Mesothelial cell of epicardium (in vitro differentiated cells): ENCODE measurements at places on chromosomes 16 and 17. TPM values are rescaled to one million over a fixed set of nuclear protein-coding genes. Genes with fewer than 3 reads are reported as not detected.

SLC5A11 gene
- total RNA-seq, result 0.22 to 0.32 TPM in 2 of 3 replicates, not detected in the other

GLTPD2 gene
- total RNA-seq, result 0.22 TPM in 1 of 3 replicates, not detected in the others

CD19 gene
- not detected in 3 replicates for total RNA-seq

MYLK3 gene
- total RNA-seq, result 1.4 to 1.7 TPM (median 1.6 TPM) in 3 replicates

OMG gene
- total RNA-seq, result not detected in 3 replicates

C1QTNF8 gene
- total RNA-seq, result 0.20 TPM in 1 of 3 replicates, not detected in the others

GRAP gene
- total RNA-seq, result 1.4 to 1.8 TPM (median 1.6 TPM) in 3 replicates

RGS11 gene
- total RNA-seq, result 3.4 to 4.0 TPM (median 3.5 TPM) in 3 replicates

TNS4 gene
- 0.07 TPM in 1 of 3 replicates, not detected in the others for total RNA-seq

TMC7 gene
- 1.6 to 1.9 TPM (median 1.6 TPM) in 3 replicates for total RNA-seq

SLC47A1 gene
- total RNA-seq, result 5.5 to 9.2 TPM (median 5.9 TPM) in 3 replicates

SF3B3 gene
- total RNA-seq, result 345 to 384 TPM (median 351 TPM) in 3 replicates

ZG16 gene
- 0.11 to 0.20 TPM (median 0.20 TPM) in 3 replicates for total RNA-seq

SLC12A3 gene
- not detected in 3 replicates for total RNA-seq

TMEM235 gene
- 1.5 to 1.8 TPM (median 1.5 TPM) in 3 replicates for total RNA-seq

DHODH gene
- total RNA-seq, result 9.2 to 11.7 TPM (median 11.5 TPM) in 3 replicates

GPR142 gene
- total RNA-seq, result 0.18 TPM in 1 of 3 replicates, not detected in the others

NEUROD2 gene
- total RNA-seq, result 0.09 TPM in 1 of 3 replicates, not detected in the others

TMEM98 gene
- 205 to 216 TPM (median 206 TPM) in 3 replicates for total RNA-seq

FKBP10 gene
- total RNA-seq, result 369 to 401 TPM (median 371 TPM) in 3 replicates

USP43 gene
- total RNA-seq, result 8.9 to 10.2 TPM (median 9.7 TPM) in 3 replicates

IST1 gene
- 307 to 309 TPM (median 309 TPM) in 3 replicates for total RNA-seq
